NCI-H345 (cell line): ENCODE measurements at places on chromosomes 5 and 9.

DNA sequence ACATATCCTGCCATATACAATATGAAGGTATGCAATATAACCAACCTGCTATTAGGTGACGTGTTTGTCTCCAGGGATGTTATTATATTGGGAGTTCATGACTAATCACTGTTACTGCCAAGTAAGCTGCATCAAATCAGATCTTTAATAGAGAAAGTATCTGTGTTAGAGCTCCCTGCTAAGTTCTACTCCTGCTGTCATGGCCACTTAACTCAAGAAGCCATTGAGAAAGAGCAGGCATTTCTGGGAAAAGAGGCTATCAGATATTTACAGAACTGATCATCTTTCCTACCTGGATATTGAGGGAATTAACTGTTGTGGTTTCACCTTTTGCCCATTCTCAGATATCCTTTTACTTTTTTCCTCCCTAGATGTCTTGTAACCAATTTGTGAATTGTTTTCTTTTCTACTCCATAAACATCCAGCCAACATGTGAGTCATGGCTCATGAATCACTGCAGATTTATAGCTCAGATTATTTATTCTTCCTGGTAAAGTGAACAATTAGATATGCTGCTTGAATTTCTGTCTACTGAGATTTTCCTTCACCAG is 634.8 kb upstream of the FAM174A start:
- DNase-seq: peak; percentile 12

DNA sequence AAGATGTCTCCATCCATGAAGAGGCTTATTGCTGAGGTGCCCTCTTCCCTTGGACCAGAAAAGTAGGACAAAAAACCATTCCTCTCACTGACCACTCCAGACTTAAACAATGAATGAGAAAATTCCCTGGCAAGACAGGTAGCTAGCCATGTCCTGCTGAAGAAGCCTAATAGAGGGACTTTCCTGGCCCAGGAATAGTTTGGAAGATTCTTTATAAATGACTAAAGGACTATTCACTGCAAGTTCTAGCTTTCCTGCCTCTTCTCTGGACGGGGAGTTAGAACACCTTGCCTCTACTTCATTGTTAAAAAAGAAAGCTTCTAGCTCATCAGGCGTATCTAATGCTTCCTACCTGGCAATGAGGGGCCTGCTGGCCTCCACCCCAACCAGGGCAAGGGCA is 153.6 kb downstream of the NR3C1 start:
- DNase-seq: no peak

DNA sequence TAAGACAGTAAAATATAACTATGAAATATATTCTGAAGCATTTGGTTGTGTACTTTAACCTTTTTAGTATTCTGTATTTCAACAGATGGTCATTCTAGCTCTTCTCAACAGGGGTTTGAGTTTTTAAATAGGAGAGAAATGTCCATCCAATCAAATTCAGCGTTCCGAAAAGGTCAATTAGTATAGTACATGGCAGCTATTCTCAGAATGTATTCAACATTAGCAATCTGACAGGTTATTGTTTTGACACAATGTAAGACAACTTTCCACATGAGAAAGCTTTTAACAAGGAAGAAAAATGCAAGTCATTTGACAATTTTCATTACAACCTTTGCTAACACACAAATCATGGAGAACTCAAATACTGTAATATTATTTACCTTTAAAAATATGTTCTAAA is 996.3 kb upstream of the CDH10 start:
- DNase-seq: no peak

DNA sequence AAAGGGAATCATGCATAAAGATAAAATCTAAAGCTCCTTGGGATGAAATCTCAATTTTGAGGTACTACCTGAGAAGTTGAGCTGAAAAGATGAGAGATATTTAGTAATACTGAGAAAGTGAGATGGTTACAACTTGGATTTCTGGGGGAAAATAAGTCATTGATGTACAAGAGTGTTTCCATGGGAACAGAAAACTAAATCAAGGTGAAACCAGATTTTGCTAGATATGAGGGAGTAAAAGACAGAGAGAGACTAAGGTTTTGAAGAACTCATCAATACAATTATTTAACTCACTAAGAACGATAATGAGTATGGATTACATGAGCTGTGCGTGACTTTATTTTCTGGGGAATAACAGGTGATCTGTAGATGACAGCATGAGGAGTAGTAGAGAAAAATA is 10.2 kb upstream of the ST8SIA4 start:
- no peak for DNase-seq

GRCh38 chr5:134714120-134714519 is 24.2 kb upstream of the CAMLG start:
- DNase-seq: no peak

- no peak for DNase-seq
Measured at GRCh38 chr5:136506131-136506530, 140.8 kb upstream of the TRPC7 start.
